Progenitor cell of endocrine pancreas (in vitro differentiated cells): ENCODE measurements at places on chromosomes 16 and 17.
A peak's percentile ranks its signal among the peaks of the same experiment; 100 is the strongest.

DNA sequence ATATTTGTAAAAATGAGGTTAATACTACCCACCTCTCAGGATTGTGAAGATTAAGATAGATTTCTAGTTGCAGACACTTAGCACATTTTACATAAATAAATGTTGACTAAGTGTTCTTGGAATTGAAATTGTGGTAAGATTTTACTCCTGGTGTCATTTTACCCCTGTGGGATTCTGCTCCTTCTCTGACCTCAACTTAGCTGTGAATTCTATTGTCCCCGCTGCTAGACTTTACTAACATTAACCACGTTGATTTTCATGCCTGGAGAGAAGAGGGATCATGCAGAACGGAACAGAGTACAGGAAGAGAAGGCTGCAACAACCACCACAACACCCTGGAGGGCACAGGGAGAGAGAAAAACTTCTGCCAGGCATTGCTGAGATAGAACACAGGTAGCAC lies 2.1 kb upstream of the TOM1L1 start:
- DNase-seq = no peak

DNA sequence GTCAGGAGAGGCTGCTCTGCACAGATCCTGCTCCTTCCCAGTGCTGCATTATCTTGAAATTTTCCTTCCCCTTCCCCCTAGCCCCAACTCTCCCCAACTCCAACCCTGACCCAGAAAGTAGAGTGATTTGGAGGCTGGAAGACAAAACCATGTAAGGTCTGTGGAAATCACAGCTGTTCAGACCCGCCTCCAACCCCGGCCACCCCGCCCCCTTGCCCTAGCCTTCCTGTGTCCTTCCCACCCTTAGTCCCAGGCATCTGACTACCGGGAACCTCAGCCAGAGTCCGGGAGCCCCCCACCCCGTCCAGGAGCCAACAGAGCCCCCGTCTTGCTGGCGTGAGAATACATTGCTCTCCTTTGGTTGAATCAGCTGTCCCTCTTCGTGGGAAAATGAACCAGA lies at the start of gene AOC3:
TSS of gene AOC3 (plus strand) at position 246 of the 400 bp plus-strand sequence. CDS start at position 391, 145 bp downstream.
- DNase-seq = no peak

GRCh38 chr17:37082311-37082860 lies 133.6 kb downstream of the AATF start:
- DNase-seq = no peak

GRCh38 chr17:74646231-74646630 lies 22.7 kb upstream of the CD300E start:
- no peak for DNase-seq

DNA sequence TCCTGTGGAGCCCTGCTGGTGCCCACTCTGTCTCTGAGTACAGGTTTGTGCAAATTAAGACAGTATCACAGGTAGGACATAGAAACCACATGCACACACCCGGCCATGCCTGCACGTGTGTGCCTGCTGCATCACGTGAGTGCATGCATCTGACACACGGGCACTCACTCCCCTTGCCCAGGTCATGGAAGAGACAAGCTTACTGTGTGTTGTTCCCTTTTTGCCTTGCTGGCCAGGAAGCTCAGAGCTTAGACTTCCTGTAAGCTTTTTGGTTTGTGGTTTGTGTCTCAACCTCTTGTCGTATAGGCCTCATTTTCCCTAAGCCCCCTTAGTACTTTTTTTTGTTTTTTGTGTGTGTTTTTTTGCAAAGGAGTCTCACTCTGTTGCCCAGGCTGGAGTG lies 25.0 kb downstream of the ZNF469 start:
- no peak for DNase-seq

GRCh38 chr16:67163164-67163998 lies 1.2 kb upstream of the HSF4 start:
- no peak for DNase-seq

GRCh38 chr16:53085931-53086421 lies 31.2 kb downstream of the CHD9 start:
- DNase-seq = no peak

GRCh38 chr16:48810803-48811453 lies 200.9 kb upstream of the N4BP1 start:
- DNase-seq = peak; percentile 70

- DNase-seq = no peak
Measured at GRCh38 chr16:1532081-1532760, 1.2 kb upstream of the TMEM204 start.

DNA sequence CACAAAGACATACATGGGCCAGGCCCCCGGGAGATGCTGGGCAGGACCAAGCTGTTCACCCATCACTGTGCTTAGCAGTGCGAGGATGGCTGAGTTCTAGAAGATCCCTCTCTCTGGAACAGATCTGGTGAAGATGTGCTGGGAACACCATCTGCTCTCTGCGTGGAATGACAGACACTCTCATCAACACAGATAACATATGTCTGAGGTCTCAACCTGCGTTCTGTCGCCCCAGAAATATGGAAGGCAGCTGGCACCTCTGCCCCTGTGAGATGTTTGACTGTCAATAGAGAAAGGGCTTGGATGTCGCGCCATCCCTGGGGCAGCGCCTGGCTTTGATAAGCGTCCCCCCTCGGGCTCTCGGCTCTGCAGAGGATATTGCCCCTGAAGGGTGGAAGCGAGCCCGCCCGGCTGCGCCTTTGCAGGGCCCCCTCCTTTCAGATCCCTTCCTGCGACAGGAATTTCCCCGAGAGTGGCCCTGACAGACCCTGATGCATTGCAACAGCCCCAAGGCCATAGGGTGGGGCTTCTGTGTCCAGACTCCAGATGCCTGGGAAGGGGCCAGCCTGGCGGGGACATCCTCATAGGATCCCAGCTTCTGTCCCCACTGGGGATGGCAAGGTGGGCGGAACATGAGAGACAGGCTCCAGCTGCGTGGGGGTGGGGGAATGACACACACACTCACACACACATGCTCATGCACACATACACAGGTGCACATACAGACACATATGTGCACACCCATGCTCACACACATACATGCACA lies 86.9 kb upstream of the ZNF469 start:
- DNase-seq = no peak

- no peak for DNase-seq
Measured at GRCh38 chr17:1123921-1124715, 55.7 kb downstream of the ABR start.

DNA sequence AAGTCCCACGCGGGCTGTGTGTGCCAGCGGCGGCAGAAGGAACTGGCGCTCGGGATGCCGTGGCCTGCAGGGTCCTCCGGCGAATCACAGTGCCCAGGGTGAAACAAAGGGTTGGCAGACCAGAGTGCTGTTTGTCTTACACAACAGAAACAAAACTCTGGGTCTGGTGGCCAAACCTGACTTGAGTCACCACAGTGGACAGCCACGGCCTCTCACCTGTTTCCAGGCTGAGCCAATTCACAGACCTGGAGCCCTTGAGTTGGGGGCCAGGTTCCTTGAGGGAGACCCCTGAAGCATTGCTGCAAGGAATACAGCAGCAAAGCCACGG lies 2.1 kb upstream of the CHMP6 start:
- no peak for DNase-seq

GRCh38 chr16:67388191-67388590 lies 5.1 kb downstream of the TPPP3 start:
- DNase-seq = no peak

GRCh38 chr17:16997514-16998429 lies 25.9 kb upstream of the TNFRSF13B start:
- no peak for DNase-seq

- DNase-seq = no peak
Measured at GRCh38 chr17:77383613-77384608, 243.1 kb downstream of the SEC14L1 start.

DNA sequence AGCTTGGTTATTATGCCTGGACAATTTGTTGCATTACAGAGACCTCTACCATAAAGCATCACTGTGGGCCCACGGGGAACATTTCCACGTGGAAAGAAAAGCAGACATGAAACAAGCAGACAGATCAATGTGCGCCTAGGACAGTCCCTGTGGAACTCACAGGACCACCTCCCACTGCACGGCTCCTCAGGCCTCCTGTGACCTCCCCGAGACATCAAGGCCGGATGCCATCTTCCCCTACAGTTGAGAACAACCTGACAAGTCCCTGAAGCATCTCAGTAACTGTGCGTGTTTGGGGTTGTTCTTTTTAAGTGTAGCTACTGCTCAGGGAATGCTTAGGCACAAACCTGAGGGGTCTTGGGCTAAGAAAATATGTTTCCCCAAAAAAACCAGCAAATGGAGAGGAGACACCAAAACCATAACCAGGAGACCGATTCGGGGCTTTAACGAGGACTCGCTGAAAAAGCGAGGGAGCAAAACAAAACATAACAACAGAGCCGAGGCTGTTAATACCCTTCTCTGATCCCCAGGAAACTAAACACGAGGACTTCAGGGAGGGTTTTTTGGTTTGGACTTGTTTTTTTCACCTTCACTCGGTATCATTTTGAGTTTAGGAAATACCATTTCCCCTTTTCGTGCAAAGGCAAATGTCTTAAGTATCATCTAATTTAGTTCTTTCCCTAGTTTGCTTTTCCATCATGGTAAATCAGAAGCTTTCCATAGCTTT lies 87.1 kb downstream of the CYTH1 start:
- no peak for DNase-seq

GRCh38 chr16:74700438-74701225 lies at the start of gene MLKL:
Gene MLKL, minus strand, starts transcription at chr16:74700862. Its CDS starts 5,105 bp downstream, at chr16:74695757.
- DNase-seq = no peak

GRCh38 chr16:89422905-89423630 lies 67.3 kb downstream of the ANKRD11 start:
- DNase-seq = no peak

DNA sequence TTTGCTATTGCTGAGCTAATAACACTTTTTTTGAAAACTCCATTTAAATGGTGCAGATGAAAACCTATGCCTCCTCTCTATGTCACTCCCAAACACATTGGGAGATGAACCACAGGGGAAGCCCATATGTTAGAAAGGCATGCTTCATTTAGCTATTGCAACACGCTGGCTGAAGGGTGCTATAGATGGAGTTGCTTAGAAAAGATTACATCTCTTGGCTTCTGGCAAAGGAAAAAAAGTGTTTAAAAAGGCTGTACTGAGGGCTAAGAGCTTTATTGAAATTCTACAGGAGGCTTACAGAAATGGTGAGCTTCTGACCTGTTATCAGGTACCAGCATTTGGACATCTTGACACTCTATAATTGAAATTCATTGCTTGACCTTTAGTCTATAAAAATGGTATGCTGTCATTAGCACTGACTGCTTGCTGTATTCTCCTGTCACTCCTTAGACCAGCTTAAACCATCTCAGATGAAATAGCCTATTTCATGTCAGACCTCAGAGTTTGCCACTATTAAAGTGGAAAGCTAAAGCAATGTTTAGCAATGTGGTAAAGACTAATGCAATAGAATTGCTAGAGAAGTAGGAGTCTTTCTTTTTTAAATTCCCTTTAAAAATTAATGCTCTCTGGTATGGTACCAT lies 503.9 kb downstream of the CDH11 start:
- no peak for DNase-seq

DNA sequence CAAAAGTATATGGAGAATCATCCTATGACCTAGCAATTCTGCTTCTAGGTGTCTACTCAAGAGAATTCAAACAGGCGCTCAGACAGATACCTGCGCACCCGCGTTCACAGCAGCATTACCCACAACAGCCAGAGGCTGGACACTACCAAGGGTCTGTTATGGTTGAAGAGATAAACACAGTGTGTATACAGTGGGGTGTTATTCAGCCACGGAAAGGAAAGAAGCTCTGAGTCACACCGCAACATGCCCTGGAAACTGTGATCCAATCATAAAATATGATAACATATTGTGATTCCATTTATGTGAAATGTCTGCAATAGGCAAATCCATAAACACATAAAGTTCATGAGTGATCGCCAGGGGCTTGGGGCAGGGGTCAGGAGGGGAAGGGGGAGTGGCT lies 18.0 kb upstream of the JPH3 start:
- DNase-seq = no peak

- peak; percentile 67 for DNase-seq
Measured at GRCh38 chr16:30394592-30395154, 547 bp upstream of the ZNF48 start.

DNA sequence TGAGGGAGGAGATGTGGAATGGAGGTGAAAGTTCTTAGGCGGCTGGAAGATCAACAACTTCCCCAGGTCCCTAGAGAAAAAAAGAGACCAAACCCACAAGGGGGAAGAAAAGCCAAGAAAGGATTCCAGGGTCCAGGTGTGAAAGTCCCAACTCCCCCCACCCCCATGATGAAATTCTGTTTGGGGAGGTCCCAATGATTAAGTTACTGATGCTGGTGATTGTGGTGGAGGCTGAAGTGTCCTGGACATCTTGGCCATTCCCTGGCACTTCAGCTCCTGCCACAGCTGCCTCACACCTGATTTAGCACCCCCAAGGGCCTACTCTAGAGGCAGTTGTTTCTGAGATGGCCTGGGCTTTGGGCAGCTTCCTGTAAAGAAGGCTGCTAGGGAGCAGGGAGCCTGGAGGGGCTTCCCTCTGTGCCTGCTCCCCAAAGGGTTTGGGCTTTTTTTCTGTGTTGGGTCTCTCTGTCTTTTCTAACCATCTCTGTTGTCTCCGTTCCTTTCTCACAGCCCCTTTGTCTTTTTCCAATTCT lies 13.1 kb downstream of the HOXB4 start:
- no peak for DNase-seq

GRCh38 chr17:77425791-77426641 lies 285.2 kb downstream of the SEC14L1 start:
- DNase-seq = no peak

- no peak for DNase-seq
Measured at GRCh38 chr17:73592501-73592961, 51.7 kb downstream of the SDK2 start.

DNA sequence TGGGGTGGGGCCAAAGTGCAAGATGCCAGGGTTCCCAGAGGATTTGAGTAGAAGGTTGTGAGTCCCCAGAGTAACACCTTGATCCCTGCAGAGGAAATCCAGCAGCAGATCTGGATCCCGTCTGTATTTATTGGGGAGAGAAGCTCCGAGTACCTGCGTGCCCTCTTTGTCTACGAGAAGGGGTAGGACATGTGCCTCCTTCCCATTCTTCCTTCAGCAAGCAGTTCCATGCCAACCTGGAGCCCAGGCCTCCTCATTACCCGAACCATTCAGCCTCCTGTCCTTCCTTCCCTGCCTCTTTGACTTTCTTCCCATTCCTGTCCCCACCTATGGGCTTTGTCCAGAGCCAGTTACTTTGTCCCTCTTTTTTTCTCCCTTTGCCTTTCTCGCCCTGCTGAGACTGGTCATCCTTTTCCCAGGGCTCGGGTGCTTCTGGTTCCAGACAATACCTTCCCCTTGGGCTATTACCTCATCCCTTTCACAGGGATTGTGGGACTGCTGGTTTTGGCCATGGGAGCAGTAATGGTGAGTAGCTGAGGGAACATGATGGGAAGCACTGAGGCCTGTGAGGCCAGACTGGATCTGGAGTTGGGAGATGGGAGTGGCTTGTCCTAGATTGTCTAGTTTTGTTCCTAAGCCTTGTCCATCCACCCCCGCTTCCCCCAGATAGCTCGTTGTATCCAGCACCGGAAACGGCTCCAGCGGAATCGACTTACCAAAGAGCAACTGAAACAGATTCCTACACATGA lies 2.9 kb downstream of the RNF167 start:
- DNase-seq = no peak

- DNase-seq = no peak
Measured at GRCh38 chr16:75203096-75203495, 3.9 kb downstream of the CTRB2 start.

- DNase-seq = peak; percentile 21
Measured at GRCh38 chr16:24070851-24071250, 185.3 kb upstream of the CACNG3 start.
